ENCODE measurements at places on chromosomes 5 and 9. TPM values are rescaled to one million over a fixed set of nuclear protein-coding genes. Genes with fewer than 3 reads are reported as not detected.

- DNase-seq, result peak; percentile 84
These were observed 20.3 kb downstream of the ANXA2R start for GRCh38 chr5:43019614-43020398.

DNA sequence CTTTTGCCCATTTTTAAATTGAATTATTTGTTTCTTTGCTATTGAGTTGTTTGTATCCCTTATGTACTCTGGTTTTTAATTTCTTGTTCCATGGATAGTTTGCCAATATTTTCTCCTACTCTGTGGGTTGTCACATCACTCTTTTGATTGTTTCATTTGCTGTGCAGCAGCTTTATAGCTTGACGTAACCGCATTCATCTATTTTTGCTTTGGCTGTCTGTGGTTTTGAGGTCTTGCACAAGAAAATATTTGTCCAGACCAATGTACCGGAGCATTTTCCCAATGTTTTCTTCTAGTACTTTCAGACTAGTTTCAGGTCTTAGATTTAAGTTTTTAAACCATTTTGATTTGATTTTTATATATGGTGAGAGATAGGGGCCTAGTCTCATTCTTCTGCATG, 36.2 kb upstream of the ZNF366 start:
- DNase-seq, result no peak

WHRN gene
- 2.6 TPM for total RNA-seq

DNA sequence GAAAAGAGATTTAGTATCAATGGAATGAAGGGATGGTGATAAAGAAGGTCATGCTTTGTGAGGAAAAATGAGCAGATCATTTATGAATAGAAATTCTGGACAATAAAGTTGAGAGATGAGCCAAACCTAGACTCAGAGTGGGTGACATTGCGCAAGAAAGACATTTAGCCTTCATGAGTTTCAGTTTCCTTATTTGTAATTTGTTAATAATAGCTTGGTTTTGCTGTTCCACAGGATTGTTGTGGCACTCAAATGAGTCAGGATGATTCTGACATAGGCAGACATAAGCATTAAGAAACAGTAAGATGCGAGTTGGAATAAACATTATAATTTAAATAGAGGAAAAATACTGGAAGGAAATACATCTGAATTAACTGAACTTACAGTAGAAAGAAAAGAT, 34.8 kb downstream of the ITGA2 start:
- DNase-seq, result no peak

DNA sequence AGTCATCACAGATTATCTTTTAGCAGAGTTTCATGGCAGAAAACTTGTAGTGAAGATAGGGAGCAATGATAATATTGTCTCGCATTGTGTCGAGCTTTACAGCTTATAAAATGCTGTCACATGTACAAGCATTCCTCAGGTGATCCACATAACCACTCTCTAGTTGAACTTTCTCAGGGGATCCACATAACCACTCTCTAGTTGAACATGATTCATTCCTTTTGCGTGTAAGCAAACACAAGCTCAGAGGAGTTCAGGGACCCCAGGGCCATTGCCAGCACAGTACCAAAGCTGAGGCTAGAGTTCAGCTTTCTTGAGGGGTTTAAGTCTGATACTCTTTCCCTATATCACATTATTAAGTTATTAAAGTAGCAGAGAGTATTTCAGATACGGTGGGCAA, 86.7 kb downstream of the CDH6 start:
- no peak for DNase-seq

DNA sequence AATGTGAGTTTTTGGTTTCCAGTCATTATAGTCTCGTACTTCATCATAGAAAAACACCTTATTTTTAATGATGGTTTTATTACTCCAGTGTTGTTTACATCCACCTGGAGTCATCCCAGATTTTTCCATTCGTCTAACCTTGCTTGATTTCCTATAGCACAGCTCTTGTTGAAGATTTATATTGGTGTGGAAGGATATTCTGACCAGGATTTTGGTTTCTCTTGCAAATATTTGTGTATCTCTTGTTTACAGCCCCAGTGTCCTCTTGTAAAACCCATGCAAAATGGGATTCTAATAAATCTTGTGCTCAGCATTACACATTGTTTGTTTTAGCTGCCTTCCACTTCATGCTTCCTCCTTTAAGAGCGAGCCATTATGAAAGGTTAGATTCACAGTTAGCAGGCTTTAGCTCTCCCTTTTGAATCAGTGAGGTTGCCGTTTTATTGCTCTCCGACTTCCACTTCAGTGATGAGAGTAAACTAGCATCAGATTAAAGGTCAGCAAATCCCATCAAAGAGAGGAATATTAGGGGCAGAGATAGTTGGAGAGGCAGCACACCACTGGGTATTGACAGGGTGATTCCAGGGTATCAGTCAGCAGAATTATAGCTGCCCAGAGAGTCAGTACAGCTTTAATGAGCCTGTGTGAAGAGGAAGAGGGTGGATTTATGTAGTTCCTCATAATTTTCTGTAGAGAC, 157.1 kb downstream of the PBX3 start:
- no peak for DNase-seq

GRCh38 chr9:33187519-33188218, 20.5 kb upstream of the B4GALT1 start:
- DNase-seq, result no peak

DNA sequence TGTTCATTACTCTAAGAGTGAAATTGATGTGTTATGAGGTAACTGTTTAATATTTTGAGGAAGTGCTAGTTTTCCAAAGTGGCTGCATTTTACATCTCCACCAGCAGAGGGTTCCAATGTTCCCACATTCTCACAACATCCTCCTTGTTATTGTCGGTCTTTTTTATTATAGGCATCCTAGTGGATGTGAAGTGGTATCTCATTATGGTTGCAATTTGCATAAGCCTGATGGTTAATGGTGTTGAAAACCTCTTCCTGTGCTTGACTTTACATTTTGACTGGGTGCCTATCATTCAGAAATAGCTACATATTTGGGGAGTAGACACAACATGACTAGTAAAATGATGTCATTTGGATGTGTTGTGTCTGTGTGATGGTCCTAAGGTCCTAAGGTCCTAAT, 143.6 kb downstream of the MRPS30 start:
- DNase-seq, result no peak

DNA sequence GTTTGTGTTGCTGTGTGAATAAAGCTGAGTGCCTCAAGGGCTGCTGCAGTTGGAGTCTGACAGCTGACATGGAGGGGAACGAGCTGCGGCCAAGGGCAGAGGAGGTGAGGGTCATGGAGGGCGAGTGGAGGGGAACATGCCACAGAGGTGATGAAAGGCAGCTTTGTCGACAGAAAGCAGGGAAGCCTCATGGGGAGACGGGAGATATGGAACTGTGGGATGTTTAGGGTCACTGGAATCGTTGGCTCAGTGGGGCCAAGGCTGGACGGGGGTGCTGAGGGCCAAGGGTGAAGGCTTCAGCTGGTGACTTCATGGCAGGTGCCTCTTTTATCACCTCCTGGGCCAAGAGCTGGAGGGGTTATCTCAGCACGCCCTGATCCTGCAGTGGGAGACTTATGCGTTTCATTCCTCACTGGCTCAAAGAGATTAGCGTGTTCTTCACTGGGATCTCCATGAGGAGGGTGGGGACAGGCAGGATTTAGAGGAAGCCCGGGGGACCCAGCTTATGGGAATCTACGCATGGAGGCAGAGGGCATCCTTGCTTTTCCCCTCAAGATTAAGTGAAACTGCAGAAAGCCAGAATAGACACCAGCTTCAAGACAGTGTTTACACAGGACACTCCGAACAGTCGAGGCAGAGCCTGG, 42.2 kb downstream of the FAM240B start:
- DNase-seq, result no peak
